Hindlimb muscle (tissue), 1 donor: ENCODE measurements at places on chromosomes 4 and X.
A peak's percentile ranks its signal among the peaks of the same experiment; 100 is the strongest.

- DNase-seq: peak; percentile 74
Observed at GRCh38 chrX:45769761-45770582, 569.3 kb upstream of the DIPK2B start.

DNA sequence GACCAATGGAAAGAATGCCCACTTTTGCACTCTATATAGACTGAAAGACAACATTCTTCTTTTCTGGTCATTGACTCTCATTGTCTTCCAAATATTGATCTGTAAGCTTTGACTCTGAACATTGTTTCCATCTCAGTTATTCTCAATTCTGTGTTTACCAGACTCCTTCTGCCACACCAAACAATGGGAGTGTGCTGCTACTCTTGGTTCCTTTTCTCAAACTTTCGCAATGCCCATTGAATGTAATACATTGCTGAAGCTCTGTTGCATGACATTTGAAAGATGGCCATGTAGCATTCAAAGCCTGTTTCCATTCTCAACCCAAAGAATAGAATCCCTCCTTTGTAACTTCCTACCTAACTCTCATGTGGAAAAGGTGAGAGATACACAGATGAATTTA, 136.2 kb downstream of the BTC start:
- no peak for DNase-seq

DNA sequence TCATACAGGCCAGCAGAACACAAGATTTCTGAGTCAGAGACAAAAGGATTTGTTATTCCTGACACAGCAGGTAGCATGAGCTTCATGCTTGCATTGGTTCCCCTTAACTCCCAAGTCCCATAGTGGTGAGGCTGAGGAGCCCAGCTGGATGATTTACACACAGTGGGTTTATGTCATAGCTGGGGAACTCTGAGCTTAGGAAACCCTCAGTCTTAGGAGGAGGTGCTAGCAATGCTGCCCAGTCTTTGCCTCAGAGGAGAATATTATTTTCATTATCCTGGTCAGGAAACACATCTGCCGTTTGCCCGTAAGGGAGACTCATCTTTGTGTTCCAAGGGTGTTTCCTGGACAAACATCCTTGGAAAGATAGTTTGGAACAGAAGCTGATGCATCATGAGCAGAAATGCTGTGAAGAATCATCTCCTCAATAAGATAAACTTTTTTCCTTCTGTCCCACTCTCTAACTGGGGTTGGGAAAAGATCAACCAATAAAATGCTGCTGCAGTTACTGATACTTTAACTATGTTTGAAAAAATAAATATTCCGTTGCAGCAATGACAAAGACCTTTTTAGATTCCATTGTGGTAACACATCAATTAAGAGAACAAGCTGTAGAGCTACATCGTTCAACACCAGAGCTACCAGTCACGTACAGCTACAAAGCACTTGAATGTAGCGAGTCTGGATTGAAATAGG, 146.8 kb downstream of the DCLK2 start:
- DNase-seq: no peak

DNA sequence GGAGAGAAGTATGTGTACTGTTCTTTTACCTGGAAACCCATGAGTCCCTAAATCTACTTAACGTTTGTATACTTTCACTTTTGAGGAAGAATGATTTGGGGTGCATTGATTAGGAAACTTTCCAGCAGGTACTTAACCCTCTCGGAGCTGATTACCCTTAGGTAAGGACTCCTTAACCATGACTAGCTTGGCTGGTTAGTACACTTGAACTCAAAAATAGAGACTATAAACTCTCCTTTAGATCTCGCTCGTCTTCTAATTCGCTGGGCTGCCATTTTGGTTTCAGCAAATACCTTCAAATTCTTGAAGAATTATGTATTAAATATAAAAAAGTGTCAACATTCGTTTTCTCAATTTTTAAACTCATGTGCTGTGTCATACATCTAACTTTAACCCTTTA, 2.0 kb downstream of the USP9X start:
- DNase-seq: no peak

GRCh38 chrX:13888284-13888683, 71.4 kb upstream of the GPM6B start:
- DNase-seq: no peak

GRCh38 chr4:34733185-34733941, 1511.0 kb downstream of the ARAP2 start:
- DNase-seq: no peak

GRCh38 chrX:44778254-44778653, 65.6 kb upstream of the DUSP21 start:
- no peak for DNase-seq

GRCh38 chr4:55312489-55313101, 33.4 kb upstream of the SRD5A3 start:
- peak; percentile 46 for DNase-seq

- DNase-seq: no peak
Observed at GRCh38 chr4:151640381-151640780, 120.4 kb downstream of the GATB start.

DNA sequence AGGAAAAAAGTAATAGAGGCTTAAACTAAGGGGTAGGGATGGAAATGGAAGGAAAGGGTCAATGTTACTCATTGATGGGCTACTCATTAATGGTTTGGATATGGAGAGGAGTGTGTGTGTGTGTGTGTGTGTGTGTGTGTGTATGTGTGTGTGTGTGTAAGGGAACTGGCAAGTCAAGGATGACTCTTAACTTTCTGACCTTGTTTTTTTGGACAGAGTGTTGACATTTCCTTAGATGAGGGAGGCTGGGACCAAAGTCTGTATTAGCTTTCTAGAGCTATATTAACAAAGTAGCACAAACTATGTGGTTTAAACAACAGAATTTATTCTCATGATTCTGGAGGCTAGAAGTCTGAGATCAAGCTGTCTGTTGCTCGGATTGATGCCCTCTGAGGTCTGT, 202.7 kb downstream of the GBA3 start:
- DNase-seq: no peak

GRCh38 chr4:133151341-133151690, 2.2 kb downstream of the PCDH10 start:
- no peak for DNase-seq

DNA sequence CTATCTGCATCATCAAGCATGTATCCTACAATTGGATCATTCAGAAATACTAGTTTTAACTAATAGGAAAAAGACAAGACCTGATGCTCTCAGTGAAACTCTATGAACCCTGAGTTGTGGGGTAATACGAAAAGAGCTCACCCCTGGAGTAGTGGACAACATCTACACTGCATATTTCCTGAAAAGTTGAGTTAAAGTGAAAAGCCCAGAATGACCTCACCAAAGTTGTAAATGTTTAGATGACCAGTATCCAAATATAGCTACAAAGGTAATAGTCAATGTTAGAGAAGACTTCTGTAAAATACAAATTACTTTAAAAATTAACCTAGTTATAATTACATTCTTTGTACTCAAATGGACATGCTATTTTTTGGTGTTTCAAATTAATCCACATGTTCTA, 52.8 kb upstream of the SRPX start:
- no peak for DNase-seq

GRCh38 chrX:9312922-9313867, 151.7 kb upstream of the TBL1X start:
- no peak for DNase-seq

DNA sequence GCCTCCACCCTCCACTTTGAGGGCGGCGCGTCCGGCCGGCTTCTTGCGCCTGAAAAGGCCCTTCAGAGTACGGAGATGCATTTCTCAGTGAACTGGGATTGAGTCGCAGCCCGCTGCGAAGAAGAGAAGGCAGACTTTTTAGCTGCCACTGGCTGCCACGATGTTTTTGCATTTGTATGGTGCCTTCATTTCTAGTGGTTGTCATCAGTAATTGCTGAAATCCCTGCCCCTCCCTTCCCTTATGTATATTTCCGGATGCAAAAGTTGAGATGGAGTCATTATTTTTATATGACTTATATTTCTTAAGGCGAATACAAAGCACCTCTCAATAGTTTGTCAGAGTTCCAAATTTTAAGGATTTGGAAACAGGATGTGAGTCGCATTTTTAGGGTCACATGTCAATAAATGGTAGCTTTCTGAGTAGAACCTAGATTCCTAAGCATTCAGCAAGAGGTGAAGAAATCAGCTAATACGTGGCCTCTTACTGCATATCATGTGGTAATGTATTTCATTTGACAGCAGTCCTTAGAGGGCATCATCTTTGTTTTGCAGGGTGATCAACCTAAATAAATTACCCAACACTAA, 658 bp downstream of the ATP6AP2 start:
- peak; percentile 19 for DNase-seq

GRCh38 chr4:163317110-163317509, 15.3 kb downstream of the NPY1R start:
- DNase-seq: no peak

- peak; percentile 82 for DNase-seq
Observed at GRCh38 chr4:168587411-168588125, 90.7 kb downstream of the PALLD start.

DNA sequence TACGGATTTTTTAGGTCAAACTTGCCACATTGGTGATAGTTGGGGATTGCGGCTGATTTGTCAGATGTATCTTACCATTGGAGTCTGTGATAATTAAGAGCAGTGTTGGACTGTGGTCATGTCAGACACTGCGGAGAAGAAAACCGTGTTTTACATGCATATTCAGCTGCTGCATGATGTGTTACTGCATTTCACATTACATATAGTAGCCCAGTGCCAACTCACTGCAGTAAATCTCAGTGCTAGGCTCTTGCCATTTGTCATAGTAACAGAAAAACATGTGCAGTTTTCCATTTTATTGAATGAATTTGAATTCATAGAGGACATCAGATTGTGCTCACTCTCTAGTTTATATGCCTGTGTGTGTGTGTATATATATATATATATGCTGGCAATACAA, 543.7 kb downstream of the IL1RAPL1 start:
- DNase-seq: no peak

DNA sequence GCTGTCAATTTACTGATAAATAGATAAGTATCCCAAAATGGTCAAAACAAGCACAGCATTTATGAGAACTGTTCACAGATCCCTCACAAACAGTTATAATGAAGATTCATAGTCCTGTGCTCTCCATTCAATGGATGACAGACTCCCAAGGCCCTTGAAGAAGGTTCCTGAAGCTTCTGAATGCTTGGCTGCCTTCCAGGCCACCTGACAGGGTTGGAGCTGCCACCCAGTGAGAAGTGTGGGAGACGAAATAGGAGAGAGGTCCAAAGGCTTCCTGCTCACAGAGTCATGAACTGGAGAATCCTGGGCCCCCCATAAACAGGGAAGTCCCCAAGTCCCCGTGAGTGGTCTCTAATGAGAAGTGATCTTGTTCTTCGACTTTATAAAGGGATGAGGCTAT, 26.0 kb upstream of the ANXA3 start:
- no peak for DNase-seq

DNA sequence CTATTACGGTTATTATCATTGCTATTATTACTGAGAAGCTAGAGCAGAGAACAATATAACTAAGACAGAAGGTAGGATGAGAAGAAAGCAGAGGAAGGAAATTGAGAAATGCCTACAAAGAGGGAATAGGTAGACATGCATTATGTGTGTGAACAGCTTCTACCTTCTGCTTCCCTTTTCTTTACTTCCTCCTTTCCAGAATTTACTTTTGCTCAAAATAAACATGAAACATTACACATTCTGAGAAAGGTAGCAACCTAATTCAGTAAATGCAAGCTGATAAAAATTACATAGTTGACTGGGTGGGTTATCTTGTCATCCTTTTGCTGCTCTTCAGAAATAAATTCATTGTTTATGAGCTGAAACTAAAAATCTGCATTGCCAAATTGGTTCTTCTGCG, 54.6 kb downstream of the AMOT start:
- DNase-seq: no peak

- DNase-seq: no peak
Observed at GRCh38 chr4:145251391-145251790, 71.0 kb upstream of the OTUD4 start.

GRCh38 chrX:53950130-53950733, 94.0 kb downstream of the PHF8 start:
- DNase-seq: no peak

DNA sequence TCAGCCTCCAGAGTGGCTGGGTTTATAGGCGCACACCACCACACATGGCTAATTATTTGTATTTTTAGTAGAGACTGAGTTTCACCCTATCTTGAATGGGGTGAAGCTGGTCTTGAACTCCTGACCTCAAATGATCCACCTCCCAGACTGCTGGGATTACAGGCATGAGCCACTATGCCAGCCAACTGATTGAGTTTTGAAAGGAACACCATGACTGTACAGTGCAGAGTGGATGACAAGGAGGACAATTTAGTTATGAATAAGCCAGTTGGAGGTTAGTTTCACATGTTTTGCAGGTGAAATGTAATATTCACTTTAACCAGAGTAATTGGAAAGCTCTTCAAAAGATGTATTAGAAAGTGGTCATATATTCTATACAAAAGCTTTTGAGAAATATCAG, 60.8 kb downstream of the PCDH18 start:
- DNase-seq: no peak

DNA sequence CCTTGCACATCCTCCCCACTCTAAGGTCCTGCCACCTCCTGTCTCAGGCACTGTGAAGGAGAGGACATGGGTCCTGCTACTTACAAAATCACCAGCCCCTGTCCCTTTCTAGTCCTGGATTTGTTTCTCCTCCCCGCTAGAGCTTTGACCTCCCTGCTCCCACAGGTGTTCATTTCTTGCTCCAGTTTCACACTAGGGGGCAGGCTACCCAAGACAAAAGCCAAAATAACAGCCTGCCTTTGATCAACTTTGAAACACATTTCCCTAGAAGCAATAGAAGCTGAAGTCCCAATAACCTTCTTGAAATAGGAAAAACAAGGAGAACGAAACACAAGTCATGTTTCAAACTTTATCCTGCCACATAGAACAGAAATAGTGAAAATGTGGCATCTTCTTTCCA, 164.4 kb downstream of the QDPR start:
- DNase-seq: no peak

- DNase-seq: no peak
Observed at GRCh38 chr4:132240081-132240480, 909.0 kb upstream of the PCDH10 start.

- DNase-seq: no peak
Observed at GRCh38 chrX:151723156-151723760, 7.4 kb downstream of the FATE1 start.

- no peak for DNase-seq
Observed at GRCh38 chr4:136392576-136392975, 1139.7 kb downstream of the PCDH18 start.

GRCh38 chr4:174763454-174764104, 65.5 kb downstream of the GLRA3 start:
- no peak for DNase-seq

- DNase-seq: no peak
Observed at GRCh38 chr4:108581083-108581482, 39.3 kb upstream of the RPL34 start.

GRCh38 chr4:182318256-182318655, 75.1 kb downstream of the TENM3 start:
- DNase-seq: no peak

GRCh38 chr4:22500128-22500611, 15.7 kb downstream of the ADGRA3 start:
- DNase-seq: no peak

DNA sequence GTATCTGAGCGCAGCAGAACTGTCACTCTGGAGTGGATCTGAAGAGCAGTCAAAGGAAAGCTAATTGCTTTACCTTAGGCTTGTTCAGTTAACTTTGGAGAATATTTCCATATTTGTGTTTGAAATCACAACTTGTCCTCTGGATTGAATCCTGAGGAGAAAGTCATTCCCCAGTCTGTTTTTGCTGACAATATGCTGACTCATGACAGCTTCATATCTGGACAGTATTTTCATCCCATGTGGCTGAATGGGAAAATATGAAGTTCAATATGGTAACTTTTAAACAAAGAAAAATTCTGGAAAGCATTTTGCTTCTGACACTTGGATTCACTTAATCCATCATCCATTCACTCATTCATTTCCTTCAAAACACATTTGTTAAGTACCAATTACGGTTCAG, 46.3 kb upstream of the MAGEC3 start:
- no peak for DNase-seq
